ENCODE measurements at places on chromosomes 3 and 15.
A peak's percentile ranks its signal among the peaks of the same experiment; 100 is the strongest.

DNA sequence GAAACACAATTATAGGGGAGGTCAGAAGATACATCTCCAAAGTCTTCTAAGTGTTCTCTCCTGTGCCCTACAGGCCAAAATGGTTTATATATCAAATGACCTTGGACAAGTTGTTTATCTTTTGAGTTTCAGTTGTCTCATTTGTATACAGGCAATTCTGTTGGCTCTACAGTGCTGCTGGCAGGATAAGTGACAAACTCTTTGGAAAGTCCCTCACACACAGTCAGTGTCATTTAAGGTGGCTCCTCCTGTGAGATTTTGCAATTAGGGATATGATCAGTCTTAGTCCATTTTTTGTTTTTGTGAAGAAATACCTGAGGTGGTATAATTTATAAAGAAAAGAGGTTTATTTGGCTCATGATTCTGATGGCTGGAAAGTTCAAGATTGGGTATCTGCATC lies 1035.8 kb upstream of the CFAP20DC start:
- DNase-seq: no peak

DNA sequence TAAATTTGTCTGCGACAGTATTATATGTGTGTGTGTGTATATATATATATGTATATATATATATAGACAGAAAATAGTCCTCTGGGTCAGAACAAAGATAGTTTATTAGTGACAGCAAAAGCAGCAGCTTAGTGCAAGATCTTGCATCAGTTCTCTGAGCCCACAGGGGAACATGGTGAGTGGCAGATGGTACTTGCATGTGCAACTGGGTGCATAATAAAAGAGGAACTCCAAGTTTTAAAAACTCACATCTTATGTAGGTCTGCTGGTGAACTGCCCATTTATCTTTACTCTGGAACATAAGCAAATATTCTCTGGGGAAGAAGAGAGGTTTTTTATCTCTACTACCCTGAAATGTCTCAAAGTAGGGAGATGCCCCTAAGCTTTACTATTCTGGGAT lies 276.4 kb downstream of the POLQ start:
- no peak for DNase-seq

GRCh38 chr3:113825090-113825489 lies 13.5 kb upstream of the GRAMD1C start:
- peak; percentile 41 for DNase-seq

DNA sequence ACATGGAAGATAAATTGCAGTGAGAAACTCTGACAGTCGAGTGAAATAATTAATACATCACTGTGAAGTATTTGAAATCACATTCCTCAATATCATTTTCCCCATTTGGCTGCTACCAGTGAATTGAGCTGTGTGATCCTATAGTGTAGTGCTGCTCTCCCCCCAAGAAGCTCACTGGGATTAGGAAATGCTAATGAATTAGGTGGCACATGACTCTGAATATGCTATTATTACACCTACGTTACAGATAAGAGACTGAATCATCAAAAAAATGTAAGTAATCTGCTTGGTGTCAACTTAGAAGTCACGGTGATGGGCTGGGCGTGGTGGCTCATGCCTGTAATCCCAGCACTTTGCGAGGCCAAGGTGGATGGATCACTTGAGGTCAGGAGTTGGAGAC lies 34.7 kb upstream of the SYNM start:
- no peak for DNase-seq

- peak; percentile 91 for DNase-seq
Observed at GRCh38 chr3:108406661-108407206, 103.7 kb downstream of the MYH15 start.

DNA sequence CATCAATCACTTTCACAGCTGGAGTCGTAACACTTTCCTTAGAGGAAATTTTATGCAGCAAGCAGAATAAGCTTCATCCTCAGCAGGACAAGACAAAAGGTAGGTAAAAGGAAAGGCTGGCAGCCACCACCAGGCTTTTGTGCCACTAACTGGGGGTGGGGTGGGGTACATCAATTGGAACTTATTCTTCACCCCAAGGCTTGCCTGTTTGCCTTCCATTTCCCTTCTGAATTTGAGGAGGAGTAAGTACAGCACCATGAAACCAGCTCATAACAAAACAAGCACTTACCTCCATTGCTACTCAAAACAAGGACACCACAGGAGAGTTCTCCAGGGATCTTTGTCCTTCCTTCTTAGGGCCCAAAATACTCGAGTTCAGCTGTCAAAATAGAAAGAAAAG lies 296.8 kb downstream of the ARRDC4 start:
- DNase-seq: no peak

DNA sequence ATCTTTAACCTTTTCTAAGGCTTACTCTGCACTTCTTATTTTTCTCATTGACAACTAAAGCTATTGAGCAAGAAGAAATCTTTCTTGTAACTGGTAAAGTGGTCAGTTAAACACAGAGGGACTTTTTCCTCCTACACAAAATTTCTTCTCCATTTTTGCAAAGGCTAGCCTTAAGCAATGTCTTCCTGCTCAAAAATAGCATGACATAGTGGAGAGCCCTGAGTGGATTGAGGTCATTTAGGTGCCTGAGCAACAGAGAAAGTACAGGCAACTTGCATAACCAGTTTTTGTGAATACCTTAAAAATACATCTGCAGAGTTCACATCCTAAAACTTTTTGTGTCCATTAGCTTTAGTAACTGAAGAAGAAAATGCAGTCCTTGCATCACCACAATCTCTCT lies 144.7 kb upstream of the TTC14 start:
- no peak for DNase-seq

DNA sequence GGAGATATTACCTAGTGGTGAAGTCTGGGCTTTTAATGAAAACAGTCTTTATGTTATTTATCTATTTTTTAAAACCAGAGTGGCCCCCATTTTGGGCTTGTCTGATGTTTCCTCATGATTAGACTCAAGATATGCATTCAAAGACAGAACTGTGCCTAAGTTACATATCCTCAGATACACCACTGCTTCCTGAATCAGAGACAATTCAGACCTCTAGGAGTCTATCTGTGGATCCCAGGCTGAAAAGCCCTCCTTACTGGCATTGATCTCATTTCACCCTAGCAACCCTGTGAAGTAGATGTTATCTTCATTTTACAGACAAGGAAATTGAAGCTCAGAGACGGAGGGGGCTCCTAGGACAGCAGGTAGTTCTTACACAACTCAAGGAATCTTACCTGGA lies 16.8 kb upstream of the TGM5 start:
- DNase-seq: no peak

DNA sequence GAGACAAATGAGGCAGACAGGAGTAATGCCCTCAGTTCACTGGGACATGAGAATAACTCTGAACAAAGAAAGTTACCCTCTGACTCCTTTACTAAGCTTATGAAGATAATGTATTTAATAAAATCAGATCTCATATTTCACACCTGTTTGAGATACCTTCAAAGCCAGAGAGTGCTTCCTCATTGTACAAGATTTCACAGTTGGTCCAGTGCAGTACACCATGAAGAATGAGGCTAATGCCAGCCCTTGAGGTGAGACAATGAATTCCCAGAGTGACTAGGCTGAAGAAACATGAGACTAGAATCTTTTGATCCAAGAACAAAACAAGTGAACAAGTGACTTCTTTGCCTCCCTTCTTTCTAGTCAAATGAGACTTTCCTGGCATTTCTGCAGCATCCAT lies 1133.8 kb downstream of the TUSC7 start:
- no peak for DNase-seq

- no peak for DNase-seq
Observed at GRCh38 chr3:162799910-162800309, 1303.3 kb downstream of the OTOL1 start.

GRCh38 chr3:14169435-14169834 lies 9.0 kb downstream of the XPC start:
- no peak for DNase-seq

- DNase-seq: no peak
Observed at GRCh38 chr15:70274255-70274880, 176.7 kb upstream of the TLE3 start.

DNA sequence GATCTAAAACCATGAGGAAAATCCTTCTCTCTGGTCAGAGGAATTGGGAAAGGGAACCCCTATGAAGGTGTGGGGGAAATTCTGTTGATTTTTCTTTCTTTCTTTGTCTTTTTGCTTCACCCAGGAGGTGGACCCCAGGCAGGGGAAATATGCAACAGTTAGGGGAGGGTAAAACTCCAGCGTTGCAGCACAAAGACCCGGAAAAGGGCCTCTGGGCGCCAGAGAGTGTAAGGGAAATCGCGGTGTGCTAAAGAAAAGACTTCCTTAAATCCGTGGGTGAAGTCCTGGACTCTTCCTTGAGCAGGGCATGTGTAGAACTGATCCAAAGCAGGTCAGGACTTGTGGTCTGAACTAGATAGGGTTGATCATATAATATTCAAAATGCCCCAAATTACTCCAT lies 11.1 kb upstream of the TBC1D21 start:
- DNase-seq: no peak

- DNase-seq: no peak
Observed at GRCh38 chr3:169268286-169268776, 395.2 kb downstream of the MECOM start.

GRCh38 chr3:175573226-175573625 lies 714.1 kb downstream of the NAALADL2 start:
- no peak for DNase-seq

DNA sequence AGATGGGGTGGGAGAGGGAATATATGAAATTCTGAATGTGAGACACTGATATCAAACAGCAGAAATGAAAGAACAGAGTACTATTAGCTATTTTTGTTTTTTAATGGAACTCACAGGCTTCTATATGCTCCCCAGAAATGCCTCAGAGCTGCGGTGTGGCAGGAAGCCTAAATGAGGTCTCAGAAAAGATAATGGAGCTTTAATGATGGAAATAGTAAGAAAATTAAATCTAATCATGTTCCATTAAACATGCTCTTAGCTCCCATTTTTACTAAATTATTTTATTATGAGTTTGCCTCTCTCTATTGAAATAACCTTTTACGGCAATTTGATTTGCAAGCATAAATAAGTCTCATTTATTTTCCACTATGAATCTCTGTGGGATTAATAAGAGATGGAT lies 378.9 kb downstream of the ULK4 start:
- DNase-seq: no peak

GRCh38 chr3:188750617-188751016 lies 421.2 kb upstream of the TPRG1 start:
- no peak for DNase-seq

DNA sequence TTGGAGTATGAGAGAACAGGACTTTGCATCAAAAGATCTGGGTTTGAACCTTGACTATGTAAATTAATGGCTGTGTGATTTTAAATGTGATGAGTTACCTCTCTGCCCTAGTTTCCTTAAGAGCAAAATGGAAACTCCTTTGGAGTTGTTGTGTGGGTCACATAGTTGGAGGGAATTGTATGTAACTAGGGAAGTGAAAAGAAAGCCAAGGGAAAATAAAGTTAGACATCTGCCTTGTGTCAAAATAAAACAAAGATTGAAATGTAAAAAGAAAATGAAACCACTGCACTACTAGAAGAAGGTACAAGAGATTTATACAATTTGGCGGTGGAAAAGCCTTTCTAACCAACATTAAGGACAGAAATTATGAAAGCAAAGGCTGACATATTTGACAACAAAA lies 1.7 kb upstream of the EHD4 start:
- no peak for DNase-seq

DNA sequence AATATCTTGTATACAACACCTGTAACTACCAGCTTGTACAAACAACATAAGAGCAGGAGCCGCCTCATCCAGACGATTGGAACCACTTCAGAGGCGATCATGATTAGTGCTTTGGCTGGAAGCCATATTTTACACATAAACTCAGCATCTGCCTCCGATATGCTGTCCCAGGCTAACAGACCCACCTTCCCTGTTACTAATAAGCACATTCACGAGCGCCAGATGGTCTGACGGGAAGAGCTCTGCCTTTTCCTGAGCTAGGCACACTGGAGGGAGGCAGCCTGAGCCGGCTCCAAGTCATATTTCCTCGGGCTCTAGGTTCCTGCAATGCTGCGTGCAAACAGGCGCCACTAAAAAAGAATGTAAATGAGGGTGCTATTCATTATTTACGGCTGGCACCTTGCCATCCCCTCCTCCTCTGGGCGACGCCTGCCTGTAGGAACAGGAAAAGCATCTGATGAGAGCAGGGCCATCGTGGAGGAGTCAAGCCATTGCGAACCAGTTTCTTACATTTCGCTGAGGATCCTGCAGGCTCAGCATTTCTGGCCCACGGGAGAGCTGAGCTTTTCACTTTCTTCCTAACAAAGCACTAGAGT lies 98.2 kb downstream of the ANXA2 start:
- peak; percentile 34 for DNase-seq

DNA sequence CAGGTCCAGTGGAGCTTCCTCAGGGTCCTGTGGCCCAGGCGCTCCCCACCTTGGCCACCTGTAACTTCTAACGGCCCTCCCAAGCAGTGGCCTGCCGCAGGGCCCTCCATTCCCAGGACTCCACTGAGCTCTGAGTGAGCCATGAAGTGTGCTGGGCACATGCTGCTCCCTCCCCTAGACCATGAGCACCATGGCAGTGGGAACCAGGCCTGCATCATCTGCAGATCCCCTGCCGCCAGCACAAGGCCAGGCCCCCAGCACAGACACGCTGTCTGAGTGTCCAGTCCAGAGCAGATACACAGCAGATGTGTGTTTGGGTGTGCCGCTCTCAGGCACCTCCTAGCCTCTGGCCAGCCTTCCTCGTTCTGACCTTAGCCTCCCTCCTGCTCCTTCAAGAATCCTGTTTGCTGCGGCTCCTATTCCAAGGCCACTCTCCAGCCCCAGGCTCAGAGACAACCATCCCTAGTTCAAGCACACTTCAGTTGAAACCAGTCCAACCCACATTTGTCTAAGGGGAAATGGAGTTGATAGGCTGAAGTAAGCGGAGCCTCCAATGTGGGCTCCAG lies 7.0 kb upstream of the KLF15 start:
- DNase-seq: no peak

DNA sequence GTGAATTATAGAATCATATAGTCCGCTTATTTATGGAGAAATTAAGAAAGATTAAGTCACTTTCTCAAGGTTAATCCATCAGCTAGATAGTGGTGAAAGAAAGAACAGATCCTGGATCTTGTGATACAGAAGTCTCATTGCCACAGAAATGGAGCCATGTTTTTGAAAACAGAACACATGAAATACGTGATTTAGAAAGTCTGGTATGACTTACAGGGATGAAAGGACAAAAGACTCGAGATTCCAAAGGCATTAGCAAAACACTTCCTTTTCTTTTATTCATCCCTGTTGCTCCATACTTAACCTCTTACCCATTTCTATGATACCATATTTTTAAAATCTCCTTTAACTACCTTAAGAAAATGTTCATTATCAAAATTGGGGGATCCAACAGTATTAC lies 40.0 kb upstream of the TEX9 start:
- no peak for DNase-seq
